Subcutaneous preadipocyte (primary cell): ENCODE measurements at places on chromosomes 4 and X. TPM values are rescaled to one million over a fixed set of nuclear protein-coding genes. Genes with fewer than 3 reads are reported as not detected.

Gene FHDC1
- under 0.01 and 0.20 TPM in 2 replicates for total RNA-seq

Gene VCX2
- not detected in 2 replicates for total RNA-seq

Gene MAGEB10
- total RNA-seq, result not detected in 2 replicates

Gene PCDH7
- 2.6 and 2.7 TPM in 2 replicates for total RNA-seq

Gene FANCB
- total RNA-seq, result 5.9 and 9.2 TPM in 2 replicates

Gene ERAS
- 0.37 TPM in 1 of 2 replicates, not detected in the other for total RNA-seq

Gene DUSP21
- not detected in 2 replicates for total RNA-seq

Gene IBSP
- total RNA-seq, result not detected in 2 replicates

Gene ZRSR2
- 3.1 and 3.3 TPM in 2 replicates for total RNA-seq

Gene POLN
- total RNA-seq, result 2.2 and 3.5 TPM in 2 replicates

Gene USP17L27
- not detected in 2 replicates for total RNA-seq

Gene ACE2
- total RNA-seq, result under 0.01 TPM in 1 of 2 replicates, not detected in the other

Gene ZMAT1
- total RNA-seq, result under 0.01 and 0.37 TPM in 2 replicates

Gene P2RY4
- total RNA-seq, result under 0.01 and 0.39 TPM in 2 replicates

Gene STK32B
- total RNA-seq, result 2.2 and 3.7 TPM in 2 replicates

Gene TCEAL7
- 22.8 and 26.2 TPM in 2 replicates for total RNA-seq

Gene PTCHD1
- total RNA-seq, result not detected in 2 replicates

Gene HSFX4
- total RNA-seq, result not detected in 2 replicates

Gene MOB1B
- 7.3 and 8.8 TPM in 2 replicates for total RNA-seq

Gene PDHA1
- 56.5 and 57.7 TPM in 2 replicates for total RNA-seq

Gene GAB1
- 8.8 and 11.7 TPM in 2 replicates for total RNA-seq

Gene GAGE12F
- total RNA-seq, result not detected in 2 replicates

Gene RGN
- 0.98 and 1.5 TPM in 2 replicates for total RNA-seq

Gene PPM1K
- 11.0 and 16.2 TPM in 2 replicates for total RNA-seq
